Left renal cortex interstitium (tissue), 4 donors: ENCODE measurements at places on chromosomes 1 and 21. TPM values are rescaled to one million over a fixed set of nuclear protein-coding genes. Genes with fewer than 3 reads are reported as not detected.

The FAM3B gene
- 33.9 TPM for polyA plus RNA-seq

The CD2 gene
- polyA plus RNA-seq = 0.08 TPM

The DYNLT4 gene
- not detected for polyA plus RNA-seq

DNA sequence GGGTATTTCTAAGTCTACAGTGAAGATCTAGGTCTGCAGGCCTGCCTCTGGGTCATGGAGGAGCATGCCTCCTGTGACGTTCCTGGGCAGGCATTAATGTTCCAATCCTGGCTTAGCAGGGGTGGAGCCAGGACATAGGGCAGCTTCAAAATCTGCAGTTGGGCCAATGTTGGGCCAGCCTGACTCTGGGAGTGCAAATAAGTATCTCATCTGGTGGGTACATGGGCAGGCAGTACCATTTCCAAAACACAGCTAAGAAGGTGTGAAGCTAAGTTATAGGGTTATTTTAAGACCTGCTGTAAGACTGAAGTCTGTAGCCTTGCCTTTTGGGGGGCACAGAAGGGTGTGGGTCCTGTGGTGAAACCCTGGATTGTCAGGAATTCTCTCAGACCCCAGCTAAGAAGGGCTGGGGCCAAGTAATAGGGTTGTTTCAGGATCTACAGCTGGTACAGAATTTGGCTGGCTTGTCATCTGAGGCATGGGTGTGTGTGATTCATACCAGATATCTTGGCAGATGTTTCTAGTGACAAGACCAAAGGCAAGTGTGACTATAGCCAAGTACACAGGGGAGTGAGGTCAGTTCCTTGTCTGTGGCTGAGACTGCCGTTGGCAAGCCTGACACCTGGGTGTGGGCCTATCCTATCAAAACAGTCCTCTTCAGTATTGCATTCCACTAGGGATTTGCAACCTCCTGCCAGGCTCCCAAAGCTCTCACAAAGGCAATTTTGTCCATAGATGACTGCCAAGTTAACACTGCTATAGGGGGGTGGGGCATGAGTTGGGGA, 468.7 kb upstream of the B3GALT2 start:
- no peak for DNase-seq

DNA sequence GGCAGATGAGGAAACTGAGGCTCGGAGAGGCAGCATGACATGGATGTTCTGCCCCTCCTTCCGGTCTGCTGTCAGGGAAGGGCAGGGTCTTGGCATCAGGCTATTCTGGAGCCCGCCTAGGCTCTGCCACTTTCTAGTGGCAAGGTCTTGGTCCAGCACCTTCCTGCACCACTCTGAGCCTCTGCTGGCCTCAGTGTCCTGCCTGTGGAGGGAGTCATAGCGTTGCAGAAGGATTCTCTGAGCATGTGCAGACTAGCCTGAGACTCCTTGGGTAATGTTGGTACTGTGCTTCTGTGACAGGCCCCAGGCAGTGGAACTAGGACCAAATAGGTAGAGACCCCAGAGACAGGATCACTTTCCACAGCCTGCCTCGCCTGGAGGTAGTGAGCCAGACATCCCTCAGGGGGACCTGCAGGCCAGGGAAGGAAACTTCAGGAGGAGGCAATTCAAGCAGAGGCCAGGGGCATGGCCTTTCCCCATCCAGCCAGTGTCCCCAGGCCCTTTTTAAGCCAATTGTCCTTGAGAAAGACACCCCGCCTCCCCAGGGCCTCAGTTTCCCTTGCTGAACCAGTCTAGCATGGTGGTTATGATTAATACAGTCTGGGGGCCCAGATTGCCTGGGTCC, 10.6 kb downstream of the EDN2 start:
- no peak for DNase-seq

DNA sequence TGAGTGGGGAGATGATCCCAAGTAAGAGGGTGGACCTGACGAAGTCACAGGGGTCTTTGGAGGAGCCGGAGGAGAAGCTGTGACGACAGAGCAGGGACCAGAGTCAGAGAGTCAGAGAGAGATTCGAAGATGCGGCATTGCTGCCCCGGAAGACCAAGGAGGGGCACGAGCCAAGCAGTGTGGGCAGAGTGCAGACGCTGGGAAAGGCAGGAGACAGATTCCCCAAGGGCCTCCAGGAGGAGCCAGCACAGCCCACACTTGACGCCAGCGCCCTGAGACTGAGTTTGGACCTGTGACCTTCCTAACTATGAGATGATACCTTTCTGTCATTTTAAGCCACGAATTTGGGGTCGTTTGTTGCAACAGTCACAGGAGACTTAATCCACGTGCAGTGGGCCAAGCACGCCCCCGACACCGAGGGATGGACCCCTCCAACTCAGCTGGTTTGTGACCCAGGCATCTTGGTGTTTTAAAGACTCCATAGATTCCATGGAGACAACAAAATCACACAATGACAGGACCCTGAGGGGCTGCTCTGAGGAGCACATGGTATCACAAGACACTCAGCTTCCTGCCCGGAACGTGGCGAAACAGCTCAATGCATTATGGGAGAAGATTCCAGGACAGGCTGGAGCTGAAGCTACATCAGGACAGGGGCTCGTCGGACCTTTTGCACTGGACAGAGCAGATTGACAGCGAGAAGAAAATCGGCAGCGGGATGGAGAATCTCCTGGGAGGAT, 11.0 kb upstream of the TFF1 start:
- no peak for DNase-seq

- no peak for DNase-seq
Measured at GRCh38 chr1:150121236-150121862, 28.4 kb upstream of the PLEKHO1 start.

DNA sequence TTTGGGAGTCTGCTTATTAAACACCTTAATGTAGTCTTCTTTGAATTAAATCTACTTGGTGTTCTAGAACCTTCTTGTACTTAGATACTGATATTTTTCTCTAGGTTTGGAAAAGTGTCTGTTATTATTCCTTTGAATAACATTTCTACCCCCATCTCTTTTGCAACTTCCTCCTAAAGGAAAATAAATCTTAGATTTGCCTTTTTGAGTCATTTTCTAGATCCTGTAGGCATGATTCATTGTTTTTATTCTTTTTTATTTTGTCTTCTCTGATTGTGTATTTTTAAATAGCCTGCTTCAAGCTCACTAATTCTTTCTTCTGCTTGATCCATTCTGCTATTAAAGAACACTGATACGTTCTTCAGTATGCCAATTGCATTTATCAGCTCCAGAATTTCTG, 155.9 kb upstream of the NEGR1 start:
- no peak for DNase-seq

- DNase-seq = no peak
Measured at GRCh38 chr1:7669559-7670311, 101.4 kb upstream of the VAMP3 start.

DNA sequence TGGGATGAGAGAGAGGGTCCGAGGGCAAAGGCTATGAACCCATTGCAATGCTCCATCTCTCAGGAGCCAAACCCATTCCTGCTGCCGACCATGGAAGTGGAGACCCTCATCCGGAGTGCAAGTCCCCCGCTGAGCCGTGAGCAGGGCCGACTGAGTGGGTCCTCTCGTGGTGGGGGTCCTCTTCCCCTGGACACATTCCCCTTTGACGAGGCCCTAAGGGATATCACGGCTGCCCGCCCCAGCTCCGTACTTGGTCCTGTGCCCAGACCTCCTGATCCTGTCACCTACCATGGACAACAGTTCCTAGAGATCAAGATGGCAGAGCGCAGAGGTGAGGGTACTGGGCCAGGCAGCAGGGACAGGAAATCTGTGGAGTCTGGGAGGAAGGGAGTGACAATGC, 11.0 kb downstream of the HYI start:
- DNase-seq = no peak

DNA sequence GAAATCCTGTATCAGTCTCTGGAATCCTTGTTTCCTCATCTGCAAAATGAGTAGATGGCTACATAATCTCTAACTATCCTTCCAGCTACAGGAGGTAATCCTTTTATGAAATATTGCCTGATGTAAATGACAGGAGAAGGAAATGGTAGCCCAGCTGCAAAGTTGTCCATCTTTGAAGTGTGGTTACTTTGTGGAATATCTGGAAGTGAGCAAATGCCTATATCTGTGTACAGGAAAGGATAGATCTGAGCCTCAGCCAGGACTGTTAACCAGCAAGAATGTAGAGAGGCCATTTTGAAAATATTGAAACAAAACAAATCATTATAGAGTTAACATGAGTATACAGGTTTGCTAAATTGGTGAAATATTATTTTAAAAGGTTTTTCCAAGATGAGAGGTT, 74.8 kb upstream of the BMP8A start:
- DNase-seq = no peak
